ENCODE measurements at places on chromosomes 6 and 20.

- DNase-seq = no peak
Observed at GRCh38 chr6:129312880-129313279, 397.1 kb downstream of the ARHGAP18 start.

DNA sequence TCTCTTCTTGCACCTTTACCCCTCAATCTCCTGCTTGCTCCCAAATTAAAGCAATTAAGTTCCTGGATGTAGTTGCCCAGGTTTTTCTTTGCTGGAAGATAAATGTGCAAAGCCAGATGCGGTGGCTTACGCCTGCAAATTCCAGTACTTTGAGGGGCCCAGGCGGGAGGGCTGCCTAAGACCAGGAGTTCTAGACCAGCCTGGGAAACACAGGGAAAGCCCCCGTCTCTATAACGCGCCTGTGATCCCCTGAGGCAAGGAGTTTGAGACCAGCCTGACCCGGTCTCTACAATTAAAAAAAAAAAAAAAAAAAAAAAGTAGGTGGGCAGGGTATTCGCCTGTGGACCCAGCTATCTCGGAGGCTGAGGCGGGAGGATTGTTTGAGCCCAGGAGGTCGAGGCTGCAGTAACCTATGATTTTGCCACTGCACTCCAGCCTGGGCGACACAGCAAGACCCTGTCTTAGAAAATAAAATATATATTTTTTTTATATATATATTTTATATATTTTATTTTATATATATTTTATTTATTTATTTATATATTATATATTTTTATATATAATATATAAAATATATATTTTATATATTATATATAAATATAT is 461 bp upstream of the DCDC2 start:
- no peak for DNase-seq

- no peak for DNase-seq
Observed at GRCh38 chr6:4675121-4675520, 101.1 kb upstream of the CDYL start.

GRCh38 chr6:142827369-142827768 is 117.6 kb downstream of the HIVEP2 start:
- no peak for DNase-seq

GRCh38 chr6:35942355-35942754 is 21.5 kb upstream of the SRPK1 start:
- no peak for DNase-seq

- no peak for DNase-seq
Observed at GRCh38 chr6:156699017-156699421, 78.2 kb upstream of the ARID1B start.

DNA sequence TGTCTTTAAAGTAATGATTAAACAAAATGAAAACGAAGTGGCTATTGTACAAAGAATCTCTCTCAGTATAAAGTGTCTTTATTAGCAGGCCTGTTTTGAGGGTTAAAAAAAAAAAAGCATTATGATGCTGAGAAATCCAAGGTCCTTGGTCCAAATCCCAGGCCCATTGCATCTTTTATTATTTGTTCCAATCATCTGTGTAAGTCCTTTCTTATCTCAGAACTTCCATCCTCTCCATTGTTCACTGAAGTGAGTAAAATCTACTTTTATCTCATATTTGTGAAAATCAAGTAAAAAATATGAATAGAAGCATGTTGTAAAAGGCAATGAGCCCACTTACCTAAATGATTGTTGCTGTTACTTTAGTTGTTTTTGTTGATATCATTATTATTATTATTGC is 499.1 kb upstream of the JAG1 start:
- DNase-seq = no peak

GRCh38 chr6:71406865-71407860 is 118.6 kb downstream of the OGFRL1 start:
- no peak for DNase-seq

GRCh38 chr6:116529466-116530290 is 15.8 kb downstream of the TRAPPC3L start:
- DNase-seq = no peak

- no peak for DNase-seq
Observed at GRCh38 chr6:22327881-22328280, 31.0 kb upstream of the PRL start.

DNA sequence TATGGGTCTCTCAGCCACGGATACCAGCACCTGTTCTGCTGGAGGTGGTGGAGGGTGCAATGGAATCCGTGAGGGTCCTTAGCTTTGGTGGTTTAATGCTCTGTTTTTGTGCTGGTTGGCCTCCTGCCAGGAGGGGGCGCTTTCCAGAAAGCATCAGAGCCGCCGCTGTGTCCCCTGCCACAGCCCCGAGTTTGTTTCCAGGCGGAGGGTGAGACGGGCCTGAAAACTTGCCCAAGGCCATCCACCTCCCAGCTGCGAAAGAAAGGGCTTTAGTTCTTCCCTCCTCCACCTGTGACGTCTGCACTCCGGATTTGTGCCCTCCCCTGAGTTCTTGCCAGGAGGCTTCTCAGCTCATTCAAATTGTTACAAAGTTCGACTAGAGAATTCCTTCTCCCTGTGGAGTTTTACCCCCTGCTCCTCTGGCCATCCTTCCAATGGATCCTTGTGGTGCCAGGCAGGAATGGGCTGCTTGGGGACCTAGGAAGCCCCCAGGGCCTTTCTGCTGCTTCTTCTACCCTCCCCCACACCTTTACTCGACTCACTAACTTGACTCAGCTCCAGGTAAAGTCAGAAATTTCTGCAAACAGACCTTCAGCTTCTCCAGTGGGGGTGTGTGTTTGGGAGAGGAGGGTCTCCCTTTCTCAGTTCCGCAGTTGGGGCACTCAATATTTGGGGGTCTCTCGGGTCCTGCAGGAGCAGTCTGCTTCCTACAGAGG is 873.7 kb downstream of the KIF16B start:
- DNase-seq = no peak

- no peak for DNase-seq
Observed at GRCh38 chr6:112150363-112150762, 63.0 kb downstream of the FAM229B start.

DNA sequence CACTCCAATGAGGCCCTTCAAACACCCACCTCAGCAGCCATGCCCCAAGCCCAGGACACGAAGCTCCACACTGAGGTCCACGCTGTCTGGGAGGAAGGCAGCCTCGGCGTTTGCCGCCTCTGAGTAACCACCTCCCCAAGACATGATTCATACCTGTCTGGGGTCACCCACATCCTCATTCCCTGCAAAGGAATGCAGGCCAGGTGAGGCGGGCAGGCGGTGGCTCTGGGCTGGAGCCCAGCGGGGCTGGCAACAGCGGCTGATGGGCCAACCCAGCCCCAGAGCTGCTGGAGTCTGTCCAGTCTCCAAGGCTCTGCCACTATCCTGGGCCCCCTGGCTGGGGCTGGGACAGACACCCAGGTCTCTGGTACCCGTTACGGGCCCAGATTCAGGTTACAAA is 14.8 kb downstream of the PMEPA1 start:
- no peak for DNase-seq

GRCh38 chr20:740162-740561 is 28.1 kb downstream of the SLC52A3 start:
- DNase-seq = no peak
